ENCODE measurements at places on chromosomes 16 and 17.

GRCh38 chr17:51718983-51719382, 439.5 kb downstream of the CA10 start:
- DNase-seq: no peak

GRCh38 chr16:1088295-1089170, 7.5 kb downstream of the C1QTNF8 start:
- no peak for DNase-seq

- DNase-seq: no peak
Measured at GRCh38 chr16:49348408-49349176, 25.0 kb upstream of the C16orf78 start.

- DNase-seq: no peak
Measured at GRCh38 chr17:66612993-66613392, 221.9 kb upstream of the CACNG5 start.

GRCh38 chr17:16820161-16820877, 130.3 kb downstream of the CCDC144A start:
- no peak for DNase-seq

DNA sequence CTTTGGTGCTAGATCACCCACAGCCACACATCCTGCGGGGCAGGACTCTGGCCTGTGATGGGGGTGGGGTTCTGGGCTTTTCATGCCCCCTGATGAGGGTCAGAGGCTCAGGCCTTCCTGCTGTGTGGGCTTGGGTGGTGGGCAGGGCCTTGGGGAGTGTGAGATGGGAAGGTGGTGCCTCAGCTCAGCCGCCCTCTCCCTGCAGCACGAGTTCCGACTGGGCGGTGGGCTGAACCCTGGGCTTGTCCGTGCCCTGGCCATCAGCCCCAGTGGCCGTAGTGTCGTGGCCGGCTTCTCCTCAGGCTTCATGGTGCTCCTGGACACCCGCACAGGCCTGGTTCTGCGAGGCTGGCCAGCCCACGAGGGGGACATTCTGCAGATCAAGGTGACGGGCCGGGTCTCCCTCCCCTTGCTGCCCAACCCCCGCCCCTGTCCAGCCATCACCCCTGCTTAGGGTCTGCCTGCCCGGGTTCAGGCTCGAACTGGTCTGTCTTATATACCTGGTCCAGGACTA, 6.8 kb upstream of the SERPINF2 start:
- DNase-seq: no peak

- DNase-seq: no peak
Measured at GRCh38 chr16:64206862-64207261, 915.0 kb downstream of the CDH11 start.

DNA sequence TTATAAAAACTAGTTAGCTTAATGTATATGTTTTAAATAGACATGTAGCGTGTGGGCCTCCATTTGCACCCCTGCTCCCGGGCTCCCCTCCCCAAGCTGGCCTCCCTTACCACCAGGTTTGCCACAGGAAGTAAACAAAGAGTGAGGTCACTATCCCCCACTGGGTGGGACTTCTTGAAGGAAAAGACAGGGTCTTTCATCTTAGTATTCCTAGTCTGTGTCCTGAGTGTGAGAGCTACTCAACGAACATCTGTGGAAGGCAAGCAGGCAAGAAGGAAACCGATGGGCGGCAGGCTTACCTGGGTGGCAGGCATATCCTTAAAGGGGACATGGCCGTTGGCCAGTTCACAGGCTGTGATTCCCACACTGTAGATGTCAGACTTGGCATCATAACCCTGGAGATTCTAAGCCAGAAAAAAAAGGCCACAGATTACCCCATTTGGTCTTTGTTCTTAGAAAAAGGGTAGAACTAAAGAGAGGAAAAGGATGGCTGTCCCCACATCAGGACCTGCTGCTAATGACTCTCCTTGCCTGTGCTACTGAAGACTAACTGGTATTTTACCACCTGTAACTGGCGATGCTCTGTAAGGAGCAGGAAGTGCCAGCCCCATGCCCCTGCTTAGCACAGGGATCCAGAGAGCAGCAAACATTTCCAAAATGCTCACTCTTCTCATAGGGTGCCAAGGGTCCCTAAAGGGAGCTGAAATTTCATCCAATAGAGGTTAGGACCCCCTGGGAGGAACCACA, 6.6 kb upstream of the LIMD2 start:
- no peak for DNase-seq

DNA sequence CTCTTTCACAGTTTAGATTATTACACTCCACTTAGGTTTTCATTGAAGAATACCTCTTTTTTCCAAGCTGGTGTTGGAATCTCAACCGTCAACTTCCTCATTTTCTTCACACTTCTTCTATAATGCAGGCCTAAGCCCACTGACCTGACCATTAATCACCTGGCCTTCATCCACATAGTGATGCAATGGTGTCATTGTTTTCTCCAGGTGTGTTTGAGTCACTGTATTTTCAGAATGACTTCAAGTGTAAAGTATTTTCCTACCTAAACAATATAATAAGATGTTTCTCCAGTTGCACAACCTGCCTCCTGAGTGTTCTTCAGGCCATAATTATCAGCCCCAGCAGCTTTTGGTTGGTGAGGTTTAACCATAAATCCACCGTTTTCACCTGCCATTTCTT, 1675.1 kb downstream of the TP53TG3F start:
- no peak for DNase-seq

DNA sequence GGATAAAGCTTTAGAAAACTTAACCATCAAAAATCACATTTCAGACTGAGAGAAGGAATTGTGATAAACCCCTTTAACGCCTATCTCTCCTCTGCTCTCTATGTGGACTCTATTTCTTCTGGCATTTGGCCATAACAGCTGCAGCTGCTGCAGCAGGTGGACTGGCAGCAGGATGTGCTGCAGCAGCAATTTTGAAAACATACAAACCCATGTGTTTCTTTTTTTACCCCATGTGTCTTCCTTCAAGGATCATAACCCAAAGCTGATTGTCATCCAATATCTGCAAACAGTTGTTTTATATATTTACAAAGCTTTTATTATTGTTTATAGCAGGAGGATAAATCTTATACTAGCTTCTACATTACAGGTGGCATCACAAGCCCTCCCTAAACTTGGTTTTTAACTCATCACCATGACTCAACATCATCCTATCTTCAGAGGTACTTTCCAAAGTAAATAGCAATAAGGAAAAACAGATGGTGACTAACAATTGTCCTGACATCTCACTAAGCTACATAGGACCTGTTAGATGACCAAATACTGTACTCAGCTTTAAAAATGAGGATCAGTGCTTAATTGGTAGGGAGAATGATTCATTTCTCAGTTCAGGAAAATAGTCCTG, 14.5 kb upstream of the KRTAP9-2 start:
- no peak for DNase-seq

- DNase-seq: no peak
Measured at GRCh38 chr16:27526180-27526579, 23.5 kb downstream of the GTF3C1 start.

DNA sequence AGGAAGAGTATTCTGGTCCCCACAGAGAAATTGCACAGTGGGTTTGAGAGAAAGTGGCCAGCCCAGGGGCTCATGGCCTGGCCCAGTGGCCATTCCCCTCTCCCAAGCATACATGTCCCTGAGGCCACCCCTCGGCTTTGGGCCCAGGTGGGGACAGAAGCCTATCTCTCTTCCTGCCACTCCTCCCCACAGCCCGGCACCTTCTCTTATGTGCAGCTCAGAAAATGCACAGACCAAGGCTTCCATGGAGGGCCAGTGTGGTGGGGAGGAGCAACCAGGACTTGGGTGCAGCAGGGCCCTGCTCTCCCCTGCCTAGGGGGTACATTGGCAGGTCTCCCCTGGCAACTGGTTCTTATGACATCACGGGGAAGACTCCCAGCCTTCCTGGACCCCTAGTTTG, at the start of gene C16orf90:
Gene C16orf90, minus strand, starts transcription at position 314 of the 400 bp plus-strand sequence. Its CDS starts 68 bp downstream, at position 246.
- DNase-seq: no peak

GRCh38 chr16:55641430-55642056, 14.2 kb upstream of the SLC6A2 start:
- DNase-seq: no peak

- DNase-seq: no peak
Measured at GRCh38 chr16:3025032-3026002, 1.5 kb downstream of the THOC6 start.

All from activated T-helper 1 cell treated with Interleukin-2 at 50 U/mL for 16 hours (primary cell).